ENCODE measurements at places on chromosomes 2 and 18. TPM values are rescaled to one million over a fixed set of nuclear protein-coding genes. Genes with fewer than 3 reads are reported as not detected.

The TUBA3E gene
- total RNA-seq: not detected

The CTLA4 gene
- not detected for total RNA-seq

The ANTXR1 gene
- 46.6 TPM for total RNA-seq

The FHOD3 gene
- total RNA-seq: 7.8 TPM

The FAP gene
- total RNA-seq: 50.0 TPM

The NEUROD1 gene
- total RNA-seq: not detected

The SULT1C4 gene
- total RNA-seq: 20.2 TPM

The ST8SIA5 gene
- 0.24 TPM for total RNA-seq

The CENPA gene
- 3.6 TPM for total RNA-seq

The LRPPRC gene
- total RNA-seq: 49.0 TPM

The POLE4 gene
- total RNA-seq: 10.2 TPM

The SLC9A4 gene
- not detected for total RNA-seq

The SP5 gene
- total RNA-seq: not detected

The KYNU gene
- under 0.01 TPM for total RNA-seq

The KCNK3 gene
- total RNA-seq: 0.53 TPM

The SKOR2 gene
- total RNA-seq: not detected

The MYOM1 gene
- 0.15 TPM for total RNA-seq

The SPEG gene
- total RNA-seq: 1.7 TPM
